ENCODE measurements at places on chromosomes 16 and 17.
A peak's percentile ranks its signal among the peaks of the same experiment; 100 is the strongest.

- no peak for DNase-seq
Observed at GRCh38 chr17:77814091-77814772, 144.3 kb upstream of the TNRC6C start.

- no peak for DNase-seq
Observed at GRCh38 chr17:27868565-27868964, 24.6 kb downstream of the LYRM9 start.

DNA sequence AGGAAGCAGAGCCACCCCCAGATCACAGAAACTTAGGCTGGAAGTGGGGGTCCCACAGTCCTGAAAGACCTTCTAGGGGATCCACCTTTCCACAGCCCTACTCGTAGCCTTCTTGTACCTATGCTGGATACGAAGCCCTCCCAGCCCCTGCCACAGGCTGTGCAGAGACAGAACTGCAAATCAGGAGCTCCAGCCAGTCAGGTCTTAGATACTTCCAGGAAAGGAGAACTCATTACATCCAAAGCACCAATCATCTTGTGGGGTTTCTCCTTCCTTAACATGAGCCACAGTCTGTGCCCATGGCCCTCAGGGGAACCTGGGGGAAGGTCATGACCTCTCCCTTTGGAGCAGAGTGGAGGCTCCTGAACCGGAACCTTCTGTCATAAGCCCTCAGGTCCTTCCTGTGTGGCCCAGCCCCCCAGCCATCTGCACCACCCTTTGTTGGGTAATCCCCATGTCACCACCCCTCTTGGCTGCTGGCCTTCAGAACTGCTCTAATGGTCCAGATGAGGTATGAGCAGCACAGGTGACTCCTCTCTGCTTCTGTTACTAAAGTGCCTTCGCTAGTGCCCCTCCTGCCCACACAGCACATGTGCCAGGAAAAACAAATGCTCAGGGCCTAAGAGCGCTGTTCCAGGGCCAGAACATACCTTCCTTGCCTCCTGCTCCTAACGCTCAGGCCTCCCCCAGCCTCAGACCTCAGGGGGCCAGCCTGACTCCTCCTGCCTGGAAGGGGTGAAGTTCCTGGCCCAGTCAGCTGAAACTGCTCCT, 14.6 kb downstream of the SRCIN1 start:
- DNase-seq = no peak

- no peak for DNase-seq
Observed at GRCh38 chr16:72174726-72175125, 2.8 kb upstream of the PMFBP1 start.

- DNase-seq = no peak
Observed at GRCh38 chr17:69339937-69340336, 13.0 kb upstream of the ABCA5 start.

DNA sequence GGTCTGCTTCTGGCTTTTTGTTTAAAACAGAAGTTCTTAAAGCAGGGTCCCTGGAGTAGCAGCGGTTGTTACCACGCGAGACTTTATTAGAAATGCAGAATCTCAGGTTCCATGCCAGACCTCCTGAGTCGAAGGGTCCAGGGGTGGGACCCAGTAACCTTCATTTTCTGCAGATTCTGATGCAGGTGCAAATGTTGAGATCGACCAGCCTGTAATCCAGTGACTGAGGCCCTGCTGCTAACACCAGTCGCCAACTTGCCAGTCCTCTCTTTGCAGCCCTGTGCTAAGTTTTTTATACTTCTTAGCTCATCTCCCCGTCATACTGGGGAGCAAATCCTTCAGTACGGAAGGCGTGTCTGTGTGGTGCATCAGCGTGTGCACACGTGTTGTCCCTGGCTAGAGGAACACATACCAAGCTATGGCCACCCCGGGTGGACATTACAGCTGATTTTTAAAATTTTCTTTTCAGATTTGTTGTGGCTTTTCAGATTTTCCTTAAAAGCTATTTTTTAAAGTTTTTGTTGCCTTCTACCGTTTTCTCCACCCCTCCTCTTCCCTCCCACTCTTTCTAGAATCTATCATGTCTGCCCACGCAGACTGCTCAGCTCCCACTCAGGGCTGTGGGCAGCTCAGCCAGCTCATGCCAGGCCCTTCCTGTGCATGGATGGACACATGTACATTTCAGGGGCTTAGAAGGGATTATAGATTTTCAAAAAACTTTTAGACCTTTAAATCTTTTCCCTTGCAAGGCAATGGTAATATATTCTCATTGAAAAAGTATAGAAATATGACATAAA, 57.7 kb downstream of the MEAK7 start:
- DNase-seq = no peak

- DNase-seq = no peak
Observed at GRCh38 chr17:3940965-3941698, 23.1 kb downstream of the ATP2A3 start.

DNA sequence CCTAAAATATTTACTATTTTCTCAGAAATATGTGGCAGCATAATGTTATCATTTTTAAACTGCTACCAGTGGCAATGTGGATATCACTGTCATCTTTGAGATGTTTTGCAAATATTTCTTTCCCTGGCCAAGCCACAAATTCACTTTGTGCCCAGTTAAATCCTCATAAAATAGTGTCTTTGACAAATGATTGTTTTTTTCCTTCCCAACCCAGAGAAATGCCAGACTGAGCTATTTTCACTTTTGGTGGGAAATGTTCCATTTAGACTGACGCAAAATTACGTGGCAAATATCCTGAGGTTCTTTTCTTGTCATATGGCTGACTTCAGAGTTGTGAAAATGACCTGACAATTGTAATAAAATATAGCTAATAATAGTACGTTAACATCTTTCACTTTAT, 807.0 kb upstream of the SOX9 start:
- no peak for DNase-seq

- DNase-seq = no peak
Observed at GRCh38 chr16:85005285-85006069, 5.9 kb downstream of the ZDHHC7 start.

DNA sequence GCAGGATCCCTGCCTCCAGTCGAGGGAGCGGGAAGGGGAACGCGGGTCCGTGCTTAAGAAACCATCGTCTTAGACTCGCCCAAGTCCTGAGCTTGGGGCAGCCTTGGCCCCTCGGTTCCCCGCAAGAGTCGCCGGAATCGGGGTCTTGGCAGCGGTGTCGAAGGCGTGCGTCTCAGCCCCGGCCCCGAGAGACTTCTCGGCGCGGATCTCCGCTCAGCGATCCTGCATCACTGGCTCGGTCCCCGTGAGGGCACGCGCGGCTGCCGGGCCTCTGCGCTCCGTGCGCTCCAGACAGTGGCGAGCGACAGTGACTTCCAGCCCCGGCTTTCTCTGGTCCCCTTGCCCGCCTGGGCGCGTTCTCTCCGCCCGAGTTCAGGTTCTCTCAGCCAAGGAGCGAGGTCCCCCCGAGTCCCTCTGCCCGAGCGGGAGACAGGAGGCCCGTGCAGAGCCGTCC, 380 bp downstream of the HS3ST3A1 start:
- DNase-seq = no peak

GRCh38 chr17:49461580-49461979, 33.5 kb upstream of the NGFR start:
- no peak for DNase-seq

- DNase-seq = no peak
Observed at GRCh38 chr17:57038486-57038885, 46.6 kb upstream of the AKAP1 start.

GRCh38 chr17:4543557-4544026, 11.6 kb downstream of the MYBBP1A start:
- no peak for DNase-seq

DNA sequence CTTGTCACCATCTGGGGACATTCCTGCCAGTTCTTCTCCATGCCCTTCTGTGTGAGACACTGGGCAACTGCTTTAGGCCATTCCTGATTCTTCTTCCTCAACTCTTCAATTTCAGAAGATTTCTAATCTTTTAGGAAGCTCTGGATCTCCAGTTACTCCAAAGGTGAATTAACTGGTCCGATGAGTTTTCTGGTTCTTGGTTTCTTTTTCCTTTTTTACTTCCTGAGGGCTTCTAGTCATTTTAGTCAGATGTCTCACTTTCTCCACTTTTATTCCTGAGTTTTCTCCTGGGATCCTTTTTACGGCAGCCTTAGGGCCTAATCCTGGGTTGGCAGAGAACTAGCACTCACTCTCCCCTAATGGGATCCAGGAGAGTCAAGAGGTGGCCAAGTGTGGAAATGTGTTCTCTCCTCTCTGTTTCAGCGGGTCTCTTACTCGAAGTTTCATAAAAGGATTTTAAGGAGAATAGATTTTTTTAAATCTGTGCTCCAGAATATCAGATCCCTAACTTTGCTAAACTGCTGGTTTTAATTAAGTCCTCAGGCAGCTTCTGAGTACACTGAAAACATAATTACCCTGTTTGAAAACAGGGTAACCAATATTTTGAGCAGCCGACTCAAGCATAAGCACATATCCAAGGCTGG, 107.6 kb downstream of the RMI2 start:
- DNase-seq = no peak

GRCh38 chr17:63740464-63741142, 996 bp downstream of the STRADA start:
- no peak for DNase-seq

GRCh38 chr16:90018297-90018651, 982 bp downstream of the DBNDD1 start:
- no peak for DNase-seq

GRCh38 chr16:17936766-17937402, 399.7 kb downstream of the NPIPA8 start:
- peak; percentile 22 for DNase-seq

DNA sequence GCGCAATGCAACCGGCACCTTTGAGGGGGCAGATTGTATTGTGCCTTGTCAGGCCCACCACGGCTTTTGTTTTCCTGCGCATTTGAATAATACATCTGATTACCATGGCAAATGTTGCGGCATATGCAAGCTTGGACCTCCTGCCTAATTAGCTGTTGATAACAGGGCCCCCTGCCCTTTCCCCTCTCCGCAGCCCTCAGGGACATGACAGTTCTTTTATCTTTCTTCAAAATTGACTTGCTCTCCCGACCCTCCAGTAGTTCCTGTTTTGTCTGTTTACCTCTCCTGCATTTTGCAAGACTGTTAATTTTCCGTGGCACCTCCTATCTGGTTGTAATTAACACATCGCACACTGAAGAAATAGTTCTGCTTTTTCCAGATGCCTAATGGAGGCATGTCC, 86.8 kb downstream of the RBFOX1 start:
- DNase-seq = no peak

GRCh38 chr16:27779641-27780164, 229.8 kb downstream of the KATNIP start:
- no peak for DNase-seq

- DNase-seq = no peak
Observed at GRCh38 chr16:12257926-12258561, 281.5 kb downstream of the SNX29 start.

- no peak for DNase-seq
Observed at GRCh38 chr16:56102183-56102686, 89.1 kb upstream of the GNAO1 start.

DNA sequence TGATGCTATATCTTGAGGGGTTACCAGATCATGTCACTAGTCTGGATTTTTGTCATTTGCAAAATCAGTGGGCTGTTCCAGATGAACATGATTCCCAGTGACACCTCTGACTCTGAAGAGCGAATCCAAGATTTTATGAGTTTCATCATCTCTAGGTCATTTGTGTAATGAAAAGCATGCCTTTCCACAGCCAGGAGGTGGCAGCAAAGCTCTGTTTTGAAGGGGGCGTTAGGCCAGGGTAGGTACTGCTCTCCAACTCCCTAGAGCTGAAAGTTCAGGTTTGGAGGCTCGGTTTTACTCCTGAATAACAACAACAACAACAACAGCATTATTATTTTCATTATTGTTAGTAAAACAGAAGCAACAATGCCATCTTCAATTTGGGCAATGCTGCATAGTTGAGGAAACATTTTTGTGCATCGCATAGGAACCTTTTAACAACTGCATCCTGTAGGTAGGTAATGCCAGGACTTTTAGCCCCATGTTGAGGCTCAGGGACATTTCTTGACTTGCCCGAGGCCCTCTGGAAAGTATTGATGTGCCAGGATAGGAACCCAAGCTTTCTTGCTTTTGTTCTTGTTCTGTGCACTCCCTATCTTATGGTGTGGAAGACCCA, 77.0 kb downstream of the MYH13 start:
- DNase-seq = no peak

DNA sequence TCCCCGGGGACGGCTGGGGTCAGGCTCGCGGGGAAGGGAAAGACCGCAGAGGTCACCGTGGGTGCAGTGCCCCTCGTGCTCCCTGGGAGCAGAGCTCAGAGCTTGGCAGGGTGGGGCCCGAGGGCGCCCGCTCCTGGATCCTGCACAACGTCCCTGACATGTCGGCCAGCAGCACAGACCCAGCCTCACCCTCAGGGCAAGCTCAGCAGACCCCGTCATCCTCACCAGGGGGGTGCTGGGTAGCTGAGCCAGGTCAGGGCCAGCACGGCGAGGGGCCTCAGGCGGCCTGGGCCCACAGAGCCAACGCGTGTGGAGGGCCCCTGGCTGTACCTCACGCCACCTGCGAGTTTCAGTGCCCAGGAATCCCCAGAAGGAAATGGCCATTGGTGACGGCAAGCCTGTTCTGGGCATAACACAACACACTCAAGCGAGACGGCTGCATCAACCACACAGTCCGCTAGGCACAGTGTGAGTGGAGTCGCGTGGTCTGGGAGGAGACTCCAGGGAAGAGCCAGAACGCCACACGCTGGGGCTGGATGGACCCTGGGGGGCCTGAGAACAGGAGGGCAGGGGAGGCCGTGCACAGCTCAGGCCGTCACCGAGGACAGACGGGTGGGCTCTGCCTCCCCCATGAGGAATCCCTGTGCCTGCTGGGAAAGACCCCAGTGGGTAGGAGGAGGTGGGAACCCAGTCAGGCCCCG, 60.3 kb downstream of the ZNF778 start:
- DNase-seq = no peak

- DNase-seq = no peak
Observed at GRCh38 chr17:76407509-76407908, 23.1 kb downstream of the SPHK1 start.

- peak; percentile 60 for DNase-seq
Observed at GRCh38 chr17:61431594-61432311, 20.5 kb upstream of the TBX4 start.

- no peak for DNase-seq
Observed at GRCh38 chr16:67246756-67247191, 507 bp downstream of the FHOD1 start.

DNA sequence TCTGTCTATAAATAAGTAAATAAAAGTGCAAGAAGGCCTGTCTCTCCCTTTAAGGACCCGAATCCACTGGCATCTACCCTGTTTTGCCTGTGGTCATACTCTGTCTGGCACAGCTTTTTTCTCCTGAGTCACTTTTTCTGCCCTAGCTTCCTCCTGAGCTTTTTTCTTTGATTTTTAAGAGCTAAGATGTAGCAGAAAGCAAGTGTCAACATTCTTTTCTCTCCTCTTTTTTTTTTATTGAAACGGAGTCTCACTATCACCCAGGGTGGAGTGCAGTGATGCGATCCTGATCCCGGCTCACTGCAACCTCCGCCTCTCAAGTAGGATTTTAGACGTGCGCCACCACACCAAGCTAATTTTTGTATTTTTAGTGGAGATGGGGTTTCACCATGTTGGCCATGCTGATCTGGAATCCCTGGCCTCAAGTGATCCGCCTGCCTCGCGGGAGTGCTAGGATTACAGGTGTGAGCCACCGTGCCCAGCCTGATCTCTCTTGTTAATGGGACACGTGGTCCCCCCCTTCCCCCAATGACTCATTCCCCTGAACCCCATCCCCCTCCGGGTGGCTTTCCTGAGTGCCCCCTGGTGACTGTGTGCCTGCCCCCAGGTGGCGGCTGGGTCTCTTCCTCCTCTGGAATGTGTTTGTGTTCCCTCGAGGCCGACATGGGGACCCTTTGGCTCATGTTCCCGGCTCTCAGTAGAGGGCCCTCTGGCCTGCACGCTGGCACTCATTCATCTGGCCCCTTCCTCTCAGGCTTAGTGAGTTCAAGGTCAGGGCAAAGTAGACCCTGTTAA, 14.2 kb downstream of the C16orf90 start:
- DNase-seq = no peak

Measured in T1000 (cell line).